ENCODE measurements at places on chromosomes 2 and 18.

DNA sequence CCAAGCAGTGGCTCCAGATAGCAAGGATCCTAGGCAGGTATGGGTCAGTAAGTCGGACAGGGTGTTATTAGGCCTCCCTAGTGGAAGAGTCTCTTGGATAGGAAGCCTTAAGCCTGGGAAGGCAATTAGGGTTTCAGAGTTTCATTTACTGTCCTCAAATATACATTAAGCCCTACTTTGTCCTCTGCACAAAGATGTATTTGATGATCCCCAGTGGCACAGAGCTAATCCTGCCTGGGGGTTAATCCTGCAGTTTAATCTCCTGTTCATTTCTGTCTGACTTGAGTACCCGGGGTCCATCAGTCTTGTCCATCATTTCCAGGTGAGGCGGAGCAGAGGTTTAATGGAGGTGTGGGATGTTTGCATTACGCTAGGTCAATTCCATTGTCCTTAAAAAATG lies 62.0 kb downstream of the MTCL1 start:
- no peak for DNase-seq

GRCh38 chr2:180571559-180571958 lies 408.8 kb upstream of the UBE2E3 start:
- no peak for DNase-seq

- DNase-seq, result no peak
These were observed 17.1 kb downstream of the PXDN start for GRCh38 chr2:1727101-1727771.

- DNase-seq, result no peak
These were observed 84.1 kb downstream of the XIRP2 start for GRCh38 chr2:166972418-166972817.

- no peak for DNase-seq
These were observed 130.2 kb downstream of the CD226 start for GRCh38 chr18:69817335-69817940.

- no peak for DNase-seq
These were observed 16.9 kb upstream of the C18orf32 start for GRCh38 chr18:49503931-49504330.

- no peak for DNase-seq
These were observed 11.2 kb upstream of the EFR3B start for GRCh38 chr2:25030702-25031101.

DNA sequence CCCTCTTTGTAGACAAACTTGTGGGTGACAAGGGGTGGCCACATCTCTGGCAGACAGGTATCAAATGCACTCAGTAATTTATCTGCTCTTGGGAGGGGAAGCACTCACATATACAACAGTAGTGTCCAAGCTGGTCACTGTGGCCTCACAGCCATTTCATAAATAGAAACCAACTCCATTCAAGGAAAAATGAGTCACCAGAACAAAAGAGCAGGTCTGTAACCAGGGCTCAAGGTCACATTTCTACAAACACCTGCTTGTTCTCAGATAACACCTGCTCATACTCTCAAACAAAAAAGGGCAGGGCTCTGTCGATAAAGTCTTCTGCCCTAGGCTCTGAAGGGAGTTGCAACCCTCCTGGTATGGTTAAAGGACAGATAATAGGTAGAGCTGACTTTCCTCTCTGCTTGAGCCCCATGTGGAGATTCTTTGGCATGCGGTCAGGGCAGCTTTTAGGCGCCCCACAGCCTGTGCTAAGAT lies 459.0 kb downstream of the BCL11A start:
- DNase-seq, result no peak

- DNase-seq, result no peak
These were observed 41.6 kb downstream of the INO80C start for GRCh38 chr18:35455926-35456763.

DNA sequence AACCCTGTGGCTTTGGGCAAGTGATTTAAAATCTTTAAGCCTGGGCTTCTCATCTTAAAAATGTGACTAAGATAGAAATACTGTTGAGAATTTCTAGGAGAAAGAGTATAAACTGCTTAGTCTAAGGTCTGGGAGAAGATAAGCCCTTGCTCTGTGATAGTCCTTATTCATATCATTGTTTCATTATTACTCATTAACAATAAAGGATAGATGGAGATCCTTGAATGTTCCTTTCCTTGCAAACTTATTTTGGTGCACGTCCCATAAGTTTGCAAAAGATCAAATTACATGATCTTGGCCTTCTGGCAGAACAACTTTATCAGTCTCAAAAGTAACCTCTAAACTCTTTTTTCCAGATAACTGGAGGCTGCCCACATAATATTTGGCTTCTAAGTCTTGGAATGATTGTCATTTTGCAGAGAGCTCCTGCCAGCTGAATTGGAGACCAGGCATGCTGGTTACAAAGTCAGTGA lies 138.3 kb downstream of the FAM124B start:
- DNase-seq, result no peak

DNA sequence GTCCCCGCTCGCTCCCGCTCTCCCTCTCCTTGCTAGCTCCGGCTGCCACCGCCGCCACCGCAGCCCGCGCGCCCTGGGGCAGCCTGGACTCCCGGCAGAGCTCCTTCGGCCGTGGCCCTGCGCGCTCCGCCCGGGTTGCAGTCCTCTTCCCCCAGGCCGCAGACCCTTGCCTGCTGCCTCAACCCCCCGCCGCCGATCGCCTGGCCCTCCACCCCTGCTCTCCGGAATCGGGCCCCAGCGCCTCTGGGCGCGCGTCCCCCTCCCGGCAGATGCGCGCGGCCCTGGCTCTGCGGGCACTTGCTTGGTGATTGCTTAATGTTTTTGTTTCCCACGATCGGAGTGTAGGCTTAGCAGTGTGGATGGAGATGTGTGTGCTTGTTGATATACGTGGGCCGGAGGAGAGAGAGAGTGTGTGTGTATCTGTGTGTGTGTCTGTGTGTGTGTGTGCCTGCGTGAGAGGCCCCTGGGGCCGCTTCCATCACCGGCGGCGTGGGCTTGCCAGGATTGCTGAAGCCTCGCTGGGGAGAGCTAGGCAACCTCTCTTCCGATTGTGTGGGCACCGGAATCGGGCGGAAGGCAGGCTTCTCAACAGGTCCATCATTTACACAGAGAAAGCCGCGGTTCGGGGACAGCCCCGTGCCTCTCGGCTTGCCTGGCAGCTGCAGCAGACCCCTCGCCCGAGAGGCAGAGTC lies 877 bp downstream of the INHBB start:
- DNase-seq, result no peak

- DNase-seq, result peak; percentile 64
These were observed 101.6 kb downstream of the SPTBN1 start for GRCh38 chr2:54557601-54558187.

DNA sequence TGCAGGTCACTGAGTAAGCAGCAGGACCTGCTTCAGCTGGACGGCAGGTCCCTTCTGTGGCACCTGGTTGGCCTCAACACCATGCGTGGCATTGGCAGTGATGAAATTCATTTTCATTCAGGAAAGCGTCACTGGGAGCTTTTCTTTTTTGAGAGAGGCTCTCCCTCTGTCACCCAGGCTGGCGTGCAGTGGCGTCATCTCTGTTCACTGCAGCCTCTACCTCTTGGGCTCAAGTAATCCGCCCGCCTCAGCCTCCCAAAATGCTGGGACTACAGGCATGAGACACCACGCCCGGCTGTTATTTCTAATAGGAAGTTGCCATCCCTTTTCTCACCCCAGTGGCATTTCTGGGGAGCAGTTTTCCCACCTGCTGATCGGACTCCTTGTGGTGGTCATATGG lies 39.3 kb downstream of the NCK2 start:
- DNase-seq, result no peak

DNA sequence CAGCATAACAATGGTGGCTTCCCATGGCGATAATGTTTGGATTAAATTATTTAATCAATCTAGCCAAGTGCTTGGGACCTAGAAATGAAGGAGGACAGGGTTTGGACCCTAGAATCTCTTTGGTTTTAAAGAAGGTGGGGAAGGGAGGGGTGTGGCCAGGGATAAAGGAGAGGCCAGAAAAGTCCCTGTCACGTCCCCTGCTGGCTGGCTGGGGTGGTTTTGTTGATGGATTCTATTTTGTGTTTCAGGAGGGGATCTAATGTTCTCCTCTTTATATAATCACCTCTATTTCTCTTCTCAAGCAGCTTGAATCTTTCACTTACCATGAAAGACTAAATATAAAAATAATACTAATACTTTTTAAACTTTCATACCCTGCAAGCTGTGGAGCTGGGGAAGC lies 52.6 kb upstream of the GALR1 start:
- no peak for DNase-seq

DNA sequence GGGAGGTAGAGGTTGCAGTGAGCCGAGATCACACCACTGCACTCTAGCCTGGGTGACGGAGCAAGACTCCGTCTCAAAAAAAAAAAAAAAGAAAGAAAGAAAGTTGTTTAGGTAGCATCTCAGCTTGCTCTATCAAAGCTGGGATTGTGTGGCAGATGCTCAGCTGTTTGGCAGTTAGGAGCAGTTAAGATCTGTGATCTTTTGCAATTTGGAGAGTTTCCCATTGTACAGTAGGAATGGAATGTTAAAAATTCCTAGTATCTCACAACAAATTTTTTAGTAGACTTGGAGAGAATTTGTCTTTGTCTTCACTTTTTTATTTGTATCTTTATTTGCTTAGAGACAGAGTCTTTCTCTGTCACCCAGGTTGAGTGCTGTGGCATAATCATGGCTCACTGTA lies 122.9 kb upstream of the UNC80 start:
- no peak for DNase-seq

- DNase-seq, result no peak
These were observed 27.2 kb downstream of the SNED1 start for GRCh38 chr2:241025639-241026038.

- no peak for DNase-seq
These were observed 48.0 kb downstream of the SERPINB8 start for GRCh38 chr18:64017870-64018269.
